ENCODE measurements at places on chromosomes 2 and 18.

DNA sequence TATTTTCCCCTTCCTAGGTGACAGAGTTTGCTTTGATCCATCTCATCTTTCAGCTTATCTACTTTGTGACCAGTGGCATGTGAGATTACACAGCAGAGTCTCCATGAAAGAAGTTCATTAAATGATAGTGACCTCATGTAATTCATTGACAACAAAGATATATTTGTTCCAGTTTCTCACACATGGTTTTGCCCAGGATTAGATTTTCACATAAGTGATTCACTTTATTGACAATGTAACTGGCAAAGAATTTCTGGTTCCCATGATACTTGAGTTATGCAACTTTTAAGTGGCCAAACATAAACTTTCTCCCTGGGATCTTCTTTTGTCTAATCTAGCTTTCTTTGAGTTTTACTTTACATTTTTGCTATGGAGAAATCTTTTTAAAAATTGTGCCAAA is 50.0 kb downstream of the MC4R start:
- no peak for DNase-seq

DNA sequence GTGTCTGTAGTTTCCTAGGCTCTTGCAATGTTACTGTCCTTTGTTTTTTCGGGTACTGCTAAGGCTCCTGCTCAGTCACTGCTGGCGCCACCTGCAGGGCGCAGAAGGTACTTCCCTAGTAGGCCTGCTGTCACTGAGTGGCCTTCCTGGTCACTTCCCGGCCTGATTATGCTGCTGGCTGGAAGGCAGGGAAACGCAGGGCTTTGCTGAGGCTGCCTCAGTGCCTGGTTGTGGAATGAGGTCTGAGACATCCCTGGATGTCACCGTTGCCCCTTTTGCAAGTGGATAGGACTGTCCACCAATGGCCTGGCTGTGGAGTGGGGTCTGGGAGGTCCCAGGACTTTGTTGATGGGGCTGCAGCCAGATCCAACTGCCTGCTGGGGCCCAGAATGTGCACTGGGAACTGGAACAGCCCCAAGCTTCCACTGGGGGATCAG is 13.1 kb downstream of the DAW1 start:
- peak; percentile 87 for DNase-seq

GRCh38 chr2:237221443-237221842 is 135.8 kb downstream of the COPS8 start:
- DNase-seq: no peak

- no peak for DNase-seq
Measured at GRCh38 chr2:135218426-135218825, 166.3 kb downstream of the RAB3GAP1 start.

- DNase-seq: no peak
Measured at GRCh38 chr2:168939061-168939460, 38.0 kb downstream of the G6PC2 start.

DNA sequence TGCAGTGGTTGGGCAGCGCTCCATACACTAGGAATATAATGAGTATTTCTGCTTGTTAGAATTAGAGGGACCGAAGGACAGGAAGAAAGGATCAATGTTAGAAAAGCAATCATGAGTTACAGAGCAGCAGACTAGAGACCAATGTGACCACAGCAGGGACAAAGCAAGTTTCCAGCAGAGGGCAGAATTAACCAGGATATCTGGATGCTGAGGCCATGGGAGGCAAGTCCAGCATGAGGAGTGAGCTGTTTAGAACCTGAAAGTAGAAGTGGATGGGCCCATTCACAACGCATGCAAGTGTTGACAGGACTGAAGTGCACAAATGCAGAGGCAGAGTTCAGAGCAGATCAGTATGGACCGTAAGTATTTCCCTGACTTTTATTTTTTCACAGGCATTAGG is 910.4 kb upstream of the GYPC start:
- peak; percentile 91 for DNase-seq

- no peak for DNase-seq
Measured at GRCh38 chr2:119267604-119268003, 44.0 kb downstream of the STEAP3 start.

DNA sequence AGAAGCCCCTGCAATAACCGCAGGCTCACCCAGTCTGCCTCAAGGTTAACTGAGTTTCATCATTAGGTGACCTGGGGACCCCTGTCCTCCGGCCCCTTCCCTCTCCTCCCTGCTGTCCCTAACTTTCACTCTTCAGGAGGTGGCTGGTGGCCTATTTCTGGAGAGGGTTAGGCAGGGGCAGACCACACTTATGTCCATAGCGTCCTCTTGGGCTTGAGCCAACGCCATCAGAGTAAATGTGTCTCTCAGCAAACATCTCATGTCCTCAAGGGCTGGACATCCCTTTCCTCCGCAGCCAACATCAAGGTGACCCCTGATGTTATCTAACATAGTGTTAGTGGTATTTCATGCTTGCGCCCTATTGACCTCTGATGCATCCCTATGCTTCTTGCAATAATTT is 114.8 kb downstream of the BCL11A start:
- no peak for DNase-seq

DNA sequence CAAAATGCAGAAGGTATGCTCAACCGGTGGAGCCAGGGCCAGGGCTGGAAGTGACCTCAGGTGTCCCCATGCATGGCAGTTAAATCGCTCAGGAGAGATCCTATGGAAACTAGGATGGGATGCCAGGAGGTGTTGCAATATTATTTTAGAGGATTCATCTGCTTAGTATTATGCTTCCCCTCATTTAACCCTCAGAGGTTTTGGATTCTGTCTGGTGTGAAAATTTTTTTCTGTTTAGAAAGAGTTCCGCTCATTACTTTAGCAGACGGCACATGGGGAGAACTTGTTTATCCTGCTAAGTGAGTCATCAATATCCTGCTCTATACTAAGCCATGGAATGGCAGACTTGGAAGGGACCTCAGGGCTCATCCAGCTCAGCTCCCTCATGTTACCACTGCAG is 42.5 kb downstream of the TRIB2 start:
- no peak for DNase-seq

DNA sequence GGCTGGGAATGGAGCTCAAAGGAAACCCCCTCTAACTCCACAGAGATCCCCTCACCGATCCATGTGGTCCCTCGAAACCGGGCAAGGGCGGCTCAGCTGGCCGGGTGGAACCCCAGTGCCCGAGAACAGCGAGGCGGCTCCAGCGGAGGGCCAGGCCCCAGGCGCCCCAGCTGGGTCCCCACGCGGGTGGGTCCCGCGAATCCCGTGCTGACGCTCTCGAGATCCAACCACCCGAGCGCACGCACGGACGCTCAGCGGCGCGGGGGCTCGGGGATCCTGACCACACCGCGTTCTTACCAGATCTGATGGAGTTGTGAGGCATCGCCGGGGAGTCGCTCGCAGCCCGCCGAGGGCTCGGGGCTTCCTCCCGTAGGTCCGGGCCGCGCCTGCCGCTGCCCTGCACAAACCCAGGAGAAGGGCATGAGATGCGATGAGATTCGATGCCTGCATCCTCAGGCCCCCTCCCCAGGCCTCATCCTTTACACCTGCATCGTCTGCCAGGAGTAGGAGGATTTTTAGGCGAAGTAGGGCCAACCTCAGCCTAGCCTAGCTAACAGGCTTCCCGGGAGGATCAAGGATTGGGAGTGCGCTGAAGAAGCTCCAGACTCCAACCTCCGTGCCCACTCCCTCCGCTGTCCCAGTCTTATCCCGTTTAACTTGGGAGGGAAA is 514 bp downstream of the PAX8 start:
- no peak for DNase-seq

GRCh38 chr2:78757640-78758039 is 267.9 kb upstream of the REG3G start:
- no peak for DNase-seq

GRCh38 chr18:56273541-56274219 is 364.7 kb downstream of the TXNL1 start:
- DNase-seq: no peak

DNA sequence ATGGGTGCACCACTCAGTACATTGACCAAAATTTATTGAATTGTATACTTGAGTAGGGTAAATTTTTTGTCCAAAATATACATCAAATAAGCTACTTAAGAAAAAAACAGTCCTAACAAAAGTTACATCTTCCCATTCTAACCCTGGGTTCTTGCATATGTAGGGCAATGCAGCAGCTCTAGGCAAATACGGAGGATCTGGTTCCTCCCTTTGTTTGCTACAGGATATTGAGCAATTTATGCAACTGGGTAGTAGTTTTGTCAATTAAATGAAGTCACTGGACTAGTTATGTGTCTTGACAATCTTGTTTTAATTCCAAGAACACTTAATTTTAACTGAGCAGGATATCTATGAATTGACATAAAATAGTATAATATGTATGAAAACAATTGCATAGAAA is 1507.2 kb upstream of the PIK3C3 start:
- DNase-seq: no peak

DNA sequence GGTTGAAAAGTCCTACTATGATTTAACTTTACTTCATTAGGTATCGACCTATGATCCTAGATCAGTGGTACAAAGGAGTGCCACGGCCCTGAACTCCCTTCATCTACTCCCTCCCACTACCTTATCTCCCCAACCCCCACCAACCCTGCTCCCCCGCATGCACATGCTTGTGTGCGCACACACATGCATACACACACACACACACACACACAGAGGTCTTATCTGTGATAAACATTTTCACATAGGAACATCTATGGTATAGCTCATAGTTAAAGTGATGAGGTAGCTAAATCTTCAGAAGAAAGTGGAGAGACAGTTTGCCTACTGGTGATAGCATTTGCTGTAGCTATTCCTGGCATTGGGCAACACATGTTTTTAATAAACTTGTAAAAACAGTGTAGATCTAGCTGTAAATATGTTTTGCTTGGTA is 471.3 kb downstream of the ZEB2 start:
- no peak for DNase-seq

DNA sequence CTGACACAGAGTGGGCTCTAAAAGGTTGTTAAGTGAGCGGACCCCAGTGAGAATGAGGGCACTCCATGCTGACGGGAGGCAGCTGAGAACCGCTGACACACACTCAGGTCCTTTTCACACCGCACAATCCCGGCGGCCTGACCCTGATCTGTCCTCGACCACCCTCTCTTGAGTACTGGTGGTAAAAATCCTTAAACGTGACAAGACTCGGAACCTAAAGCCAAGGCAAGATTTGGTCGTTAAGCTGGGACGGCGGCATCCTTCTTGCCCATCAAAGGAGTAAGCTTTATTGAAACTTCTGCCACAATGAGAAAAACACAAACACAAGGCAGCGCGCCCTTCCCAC is 569 bp downstream of the TMX3 start:
- peak; percentile 59 for DNase-seq

DNA sequence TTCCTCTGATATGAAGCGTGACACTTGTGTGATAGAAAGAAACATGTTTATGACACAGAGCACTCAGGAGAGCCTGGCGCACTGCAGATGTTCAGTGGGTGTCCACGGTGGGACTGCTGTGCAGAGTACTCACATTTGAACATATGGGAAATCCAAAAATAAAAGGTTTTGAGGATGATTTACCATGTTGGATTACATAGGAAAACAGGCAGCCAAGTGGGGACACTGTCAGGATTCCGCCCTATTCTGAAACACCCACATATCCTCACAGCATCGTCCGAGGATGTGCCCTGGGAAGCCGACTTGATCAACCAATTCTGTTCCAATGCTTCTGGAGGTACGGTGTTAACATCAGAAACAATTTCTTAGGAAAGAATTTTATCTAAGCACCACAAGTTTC is 263.7 kb downstream of the TGIF1 start:
- DNase-seq: no peak

DNA sequence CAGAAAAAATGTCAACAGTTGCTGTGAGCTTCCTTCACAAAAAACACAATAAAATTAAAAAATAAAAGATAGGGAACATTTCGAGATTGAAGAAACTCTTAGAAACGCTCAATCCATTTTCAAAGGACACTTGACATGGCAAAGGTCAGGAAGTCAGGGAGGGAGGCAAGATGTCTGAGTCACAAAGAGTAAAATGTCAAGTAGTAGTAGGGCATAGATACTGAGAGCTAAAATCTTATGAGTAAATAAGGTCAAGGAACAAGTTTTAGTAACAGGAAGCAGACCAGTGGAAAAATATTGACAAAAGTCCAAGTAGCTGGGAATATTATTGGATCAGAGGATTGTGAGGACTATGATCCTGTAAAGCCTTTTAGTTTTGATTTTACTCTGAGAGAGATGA is 495.6 kb downstream of the TMX3 start:
- DNase-seq: no peak

GRCh38 chr2:179139506-179139905 is 89.6 kb upstream of the CCDC141 start:
- DNase-seq: no peak

- no peak for DNase-seq
Measured at GRCh38 chr2:176746411-176746810, 466.2 kb upstream of the HNRNPA3 start.

GRCh38 chr2:226905718-226906117 is 69.9 kb downstream of the RHBDD1 start:
- peak; percentile 41 for DNase-seq

GRCh38 chr2:29001806-29002205 is 20.7 kb downstream of the TOGARAM2 start:
- no peak for DNase-seq

GRCh38 chr18:27996801-27997272 is 180.1 kb downstream of the CDH2 start:
- no peak for DNase-seq

DNA sequence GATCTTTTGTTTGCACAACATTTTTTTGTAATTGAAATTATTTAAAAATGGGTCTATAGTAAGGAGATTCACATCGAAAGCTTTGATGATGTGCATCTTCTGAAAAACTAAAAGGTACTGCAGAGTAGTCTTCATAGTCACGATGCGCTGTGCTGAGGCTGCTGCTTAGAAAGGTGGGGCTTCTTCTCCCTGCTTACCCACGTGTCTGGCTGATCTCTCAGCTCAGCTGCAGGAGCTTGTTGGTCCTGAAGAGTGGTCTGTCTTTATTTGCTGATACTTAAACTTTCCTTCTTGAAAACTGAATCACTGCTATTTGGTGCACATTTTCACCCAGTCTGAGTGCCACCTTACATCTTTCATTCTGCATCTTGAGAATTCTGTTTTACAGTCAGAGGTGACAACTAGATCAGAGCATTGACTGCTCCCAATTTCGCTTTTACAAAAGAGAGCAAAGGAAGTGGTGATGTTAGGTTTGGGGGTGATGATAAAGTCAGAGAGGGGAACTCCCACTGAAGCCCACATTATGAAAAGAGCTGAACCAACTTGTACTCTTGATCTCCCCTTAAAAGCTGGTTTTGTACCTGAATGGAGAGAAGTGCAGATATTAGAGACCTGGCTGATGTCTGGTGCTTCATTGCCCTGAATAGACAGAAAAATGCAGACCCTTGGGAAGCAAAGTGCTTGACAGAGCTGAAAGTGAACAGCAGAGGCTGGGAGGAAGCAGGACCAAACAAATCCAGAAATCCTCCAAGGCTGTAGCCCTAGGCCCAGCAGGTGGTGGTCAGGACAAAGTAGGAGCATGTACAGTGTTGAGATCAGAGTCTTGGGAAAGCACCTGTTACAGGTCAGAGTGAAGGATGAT is 984.5 kb downstream of the TSN start:
- DNase-seq: no peak

DNA sequence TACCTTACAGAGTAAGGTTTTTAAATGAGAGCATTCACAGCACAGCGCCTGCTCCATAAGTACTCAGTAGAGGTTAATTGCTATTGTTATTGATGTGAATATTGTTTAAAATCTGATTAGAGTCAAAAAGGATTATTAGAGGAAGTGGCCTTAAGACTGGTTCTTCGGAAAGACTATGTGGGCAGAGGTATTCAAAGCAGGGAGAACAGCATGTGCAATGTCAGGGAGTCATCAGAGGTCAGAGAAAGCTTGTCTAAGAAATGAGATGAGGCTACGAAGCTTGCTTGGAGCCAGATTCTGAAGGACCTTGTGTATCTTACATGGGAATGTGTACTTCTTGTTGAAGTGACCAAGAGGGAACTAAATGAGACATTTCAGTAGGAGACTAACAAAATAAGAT is 49.8 kb downstream of the PMS1 start:
- no peak for DNase-seq

Measured in Karpas-422 (cell line).